Stimulated activated CD8-positive, alpha-beta memory T cell treated with anti-CD3 and anti-CD28 coated beads, Interleukin-7, amount 100 ng/mL, for 4 hours (primary cell): ENCODE measurements at places on chromosomes 11 and 22.

DNA sequence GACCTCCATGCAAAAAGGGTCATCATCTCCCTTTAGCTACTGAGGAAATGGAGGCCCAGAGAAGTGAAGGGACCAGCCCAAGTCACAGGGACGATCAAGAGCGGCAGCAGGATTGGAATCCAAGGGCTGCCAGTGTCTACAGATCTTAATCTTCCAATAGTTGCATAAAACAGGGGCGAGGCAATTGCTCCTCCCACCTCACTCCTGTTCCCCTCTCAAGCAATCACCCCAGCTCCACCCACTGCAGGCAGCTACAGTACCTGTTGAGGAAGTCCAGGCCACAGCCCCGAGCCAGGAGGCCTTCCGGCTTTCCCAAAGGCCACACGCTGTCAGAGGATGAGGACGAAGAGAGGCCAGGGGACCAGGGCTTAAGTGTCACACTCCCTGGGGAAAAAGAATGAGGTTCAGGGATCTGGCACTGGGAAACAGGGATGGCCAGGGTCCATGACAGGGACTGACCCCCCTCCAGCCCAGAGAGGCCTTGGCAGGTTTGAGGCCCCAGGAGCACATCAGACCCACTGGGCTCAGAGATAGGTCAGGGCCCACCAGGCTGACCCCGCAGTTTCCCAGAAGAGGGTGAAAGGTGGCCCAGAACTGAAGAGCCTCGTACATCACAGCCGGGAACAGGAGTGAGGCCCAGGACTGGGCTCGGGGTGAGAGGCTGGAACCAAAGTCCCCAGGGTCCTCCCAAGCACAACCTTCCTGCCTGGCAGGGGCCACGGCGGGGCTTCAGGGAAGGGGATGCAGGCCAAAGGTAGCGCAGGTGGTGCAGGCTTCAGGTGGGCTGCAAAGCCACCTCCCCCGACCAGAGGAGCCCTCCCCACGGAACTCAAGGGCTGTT, 16.4 kb upstream of the MFNG start:
- DNase-seq: no peak

- DNase-seq: no peak
Observed at GRCh38 chr11:115497303-115497702, 6.9 kb downstream of the CADM1 start.

GRCh38 chr11:12778240-12778905, 104.2 kb downstream of the TEAD1 start:
- no peak for DNase-seq

DNA sequence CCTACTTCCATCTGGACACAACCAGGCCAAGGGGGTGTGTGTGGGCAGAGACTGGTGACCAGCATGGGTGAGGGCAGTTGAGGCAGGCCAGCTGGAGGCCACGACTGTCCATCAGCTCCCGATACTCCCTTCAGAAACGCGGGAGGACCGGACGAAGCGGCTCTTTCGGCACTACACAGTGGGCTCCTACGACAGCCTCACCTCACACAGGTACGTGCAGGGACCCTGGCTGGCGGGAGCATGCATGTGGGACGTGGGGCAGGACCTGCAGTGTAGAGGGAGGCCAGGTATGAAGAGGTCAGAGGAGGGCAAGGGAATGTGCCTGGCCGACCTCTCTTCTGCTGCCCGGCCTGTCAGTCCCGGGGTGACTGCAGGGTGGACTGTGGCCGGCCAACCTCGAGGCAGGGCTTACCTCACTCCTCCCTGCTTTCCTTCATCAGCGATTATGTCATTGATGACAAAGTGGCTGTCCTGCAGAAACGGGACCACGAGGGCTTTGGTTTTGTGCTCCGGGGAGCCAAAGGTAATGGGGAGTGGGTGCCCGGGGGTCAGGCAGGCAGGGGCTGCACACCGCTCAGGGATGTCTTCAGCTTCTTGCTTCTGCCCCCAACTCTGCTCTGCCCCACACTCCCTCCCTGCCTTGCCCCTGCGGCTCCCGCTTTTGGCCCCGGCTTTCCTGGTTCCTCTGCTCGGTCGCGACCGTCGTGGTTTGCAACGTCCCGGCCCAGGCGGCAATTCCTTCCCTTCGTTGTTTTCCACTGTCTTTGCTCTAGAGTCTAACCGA, 31.3 kb downstream of the SHANK3 start:
- DNase-seq: no peak

DNA sequence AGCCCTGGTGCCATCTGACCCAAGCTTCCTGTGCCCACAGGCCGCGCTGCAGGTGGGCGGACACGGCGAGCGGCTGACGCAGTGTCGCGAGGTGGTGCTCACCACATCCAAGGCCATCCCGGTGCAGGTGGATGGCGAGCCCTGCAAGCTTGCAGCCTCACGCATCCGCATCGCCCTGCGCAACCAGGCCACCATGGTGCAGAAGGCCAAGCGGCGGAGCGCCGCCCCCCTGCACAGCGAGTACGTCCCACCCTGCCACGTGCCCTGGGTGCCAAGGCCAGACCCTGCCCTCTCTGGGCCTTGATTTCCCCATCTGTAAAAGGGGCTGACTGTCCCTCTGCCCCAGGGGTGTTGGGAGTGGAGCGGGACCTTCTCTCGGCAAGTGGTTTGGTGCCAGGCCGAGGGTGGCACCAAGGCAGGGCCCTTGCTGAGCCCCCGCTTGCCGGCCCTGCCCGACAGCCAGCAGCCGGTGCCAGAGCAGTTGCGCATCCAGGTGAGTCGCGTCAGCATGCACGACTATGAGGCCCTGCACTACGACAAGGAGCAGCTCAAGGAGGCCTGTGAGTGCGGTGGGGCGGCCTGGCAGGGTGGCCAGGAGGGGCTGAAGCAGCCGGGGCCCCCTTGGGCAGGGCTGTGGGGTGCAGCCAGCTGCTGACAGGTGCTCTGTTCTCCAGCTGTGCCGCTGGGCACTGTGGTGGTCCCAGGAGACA, 5.9 kb upstream of the MDK start:
- no peak for DNase-seq

DNA sequence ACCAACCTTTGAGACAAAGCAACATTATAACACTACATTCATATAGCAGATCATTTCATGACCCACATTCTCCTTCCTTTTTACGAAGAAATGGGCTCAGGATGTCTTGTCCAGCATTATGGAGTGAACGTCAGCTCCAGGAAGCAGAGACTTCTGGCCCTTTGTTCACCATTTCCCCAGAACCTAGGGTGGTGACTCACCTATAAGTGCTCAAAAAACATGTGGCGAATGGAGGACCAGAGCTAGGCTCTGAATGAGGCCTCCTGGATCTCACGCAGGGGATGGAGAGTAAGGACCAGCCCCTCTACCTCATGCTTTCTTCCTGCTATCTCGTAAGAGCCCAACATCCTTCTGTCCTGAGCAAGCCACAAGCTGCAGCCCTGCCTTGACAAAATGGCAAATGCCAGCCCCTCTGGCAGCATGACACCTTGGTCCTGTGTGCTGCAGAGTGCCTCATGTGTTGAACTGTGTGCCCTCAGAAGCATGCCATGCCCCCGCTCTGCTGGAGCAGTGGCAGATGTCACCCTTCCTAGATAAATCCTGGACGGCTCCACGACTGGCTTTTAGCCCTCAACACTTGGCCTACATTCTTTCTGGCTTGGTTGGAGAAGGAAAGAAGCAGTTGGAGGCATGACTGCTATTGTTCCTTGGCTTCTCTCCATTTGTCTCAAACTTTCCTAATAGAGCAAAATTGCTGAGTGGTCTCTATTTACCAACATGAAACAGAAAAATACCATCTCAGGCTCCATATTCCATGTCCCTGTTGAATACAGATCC, 6.5 kb upstream of the ST3GAL4 start:
- no peak for DNase-seq

DNA sequence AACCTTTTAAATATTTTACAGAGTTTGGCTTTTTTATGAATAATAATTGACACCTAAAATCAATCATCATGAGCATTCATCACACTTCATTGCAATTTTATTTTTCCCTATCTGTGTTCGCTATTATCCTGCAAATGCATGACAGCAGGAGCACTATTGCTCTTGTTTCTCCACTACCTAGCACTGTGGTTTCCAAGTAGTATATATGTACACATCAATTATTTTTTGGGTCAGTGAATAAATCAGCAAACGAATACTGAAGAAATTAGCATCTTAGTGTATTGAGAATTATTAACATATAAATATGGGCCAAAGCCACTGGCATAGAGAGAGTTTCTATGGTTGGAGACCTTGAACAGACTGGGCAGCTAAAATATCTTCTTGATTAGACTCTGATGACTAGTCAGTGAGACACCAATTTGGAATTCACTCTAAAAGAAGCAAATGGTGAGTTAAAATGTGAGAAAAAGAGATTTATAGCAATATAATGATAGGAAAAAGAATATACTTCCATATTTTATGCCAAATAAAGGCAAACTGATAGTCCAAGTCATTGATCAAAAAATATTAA, 731.1 kb upstream of the LUZP2 start:
- DNase-seq: no peak

DNA sequence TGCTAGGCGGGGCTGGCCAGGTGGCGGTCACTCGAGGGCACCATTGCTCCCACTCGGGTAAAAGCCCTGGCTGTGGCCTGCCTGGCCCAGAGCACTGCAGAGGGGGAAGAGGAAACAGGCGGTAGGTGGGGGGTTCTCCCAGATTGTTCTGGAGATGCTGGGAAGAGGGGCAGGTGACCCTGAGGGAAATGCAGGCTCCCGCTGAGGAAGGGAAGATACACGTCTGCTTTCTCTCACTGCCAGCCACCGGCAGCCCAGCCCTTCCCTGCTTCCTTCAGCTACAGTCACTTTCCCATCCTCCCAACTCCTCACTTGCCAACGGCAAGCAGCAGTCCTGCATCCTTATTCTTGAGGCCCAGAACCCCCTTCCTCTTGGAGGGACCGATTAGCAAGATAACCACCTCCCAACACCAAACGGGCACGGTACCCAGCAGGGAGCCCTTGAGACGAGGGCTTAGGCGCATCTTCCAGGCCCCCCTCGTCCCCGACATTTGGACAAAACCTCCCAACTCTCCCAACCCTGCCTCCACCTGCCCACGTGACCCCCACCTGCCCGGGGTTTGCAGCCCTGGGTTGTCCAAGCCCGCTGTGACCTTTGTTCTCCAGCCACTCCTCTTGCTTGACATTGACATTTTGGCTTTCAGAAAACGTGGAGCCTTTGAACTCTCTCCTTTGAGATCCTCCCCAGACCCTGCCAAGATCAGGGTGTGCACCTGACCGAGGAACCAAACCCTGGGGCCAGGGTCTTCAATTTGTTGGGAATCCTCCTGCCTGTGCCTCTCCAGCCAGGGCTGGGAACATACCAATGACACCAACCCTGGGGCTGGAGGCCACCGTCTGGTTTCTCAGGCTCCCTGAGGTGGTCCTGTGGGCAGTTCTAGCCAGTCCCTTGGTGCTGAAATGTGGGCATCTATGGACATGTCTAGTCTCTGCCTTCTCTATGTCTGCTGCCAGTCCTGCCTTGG, 48.8 kb upstream of the TTLL12 start:
- no peak for DNase-seq

DNA sequence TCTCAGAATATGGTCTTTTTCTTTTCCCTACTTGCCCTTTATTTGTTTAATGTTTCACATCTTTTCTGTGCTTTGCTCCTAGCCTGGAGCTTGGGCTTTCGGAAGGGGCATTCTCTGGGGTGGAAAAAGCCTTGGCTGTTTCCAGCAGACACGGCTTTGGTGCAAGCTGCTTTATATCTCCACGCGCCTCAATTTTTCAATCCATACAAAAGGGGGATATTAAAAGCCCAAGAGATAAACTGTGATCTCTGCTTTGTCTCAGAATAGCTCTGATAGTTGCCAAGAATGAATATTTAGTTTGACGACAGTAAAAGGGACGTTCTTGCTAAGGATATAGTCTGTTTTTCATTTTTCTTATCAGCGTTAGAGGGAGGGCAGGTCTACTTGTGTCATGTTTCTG, 194.0 kb upstream of the KIRREL3 start:
- no peak for DNase-seq

- no peak for DNase-seq
Observed at GRCh38 chr11:87425943-87426342, 388.2 kb downstream of the TMEM135 start.

DNA sequence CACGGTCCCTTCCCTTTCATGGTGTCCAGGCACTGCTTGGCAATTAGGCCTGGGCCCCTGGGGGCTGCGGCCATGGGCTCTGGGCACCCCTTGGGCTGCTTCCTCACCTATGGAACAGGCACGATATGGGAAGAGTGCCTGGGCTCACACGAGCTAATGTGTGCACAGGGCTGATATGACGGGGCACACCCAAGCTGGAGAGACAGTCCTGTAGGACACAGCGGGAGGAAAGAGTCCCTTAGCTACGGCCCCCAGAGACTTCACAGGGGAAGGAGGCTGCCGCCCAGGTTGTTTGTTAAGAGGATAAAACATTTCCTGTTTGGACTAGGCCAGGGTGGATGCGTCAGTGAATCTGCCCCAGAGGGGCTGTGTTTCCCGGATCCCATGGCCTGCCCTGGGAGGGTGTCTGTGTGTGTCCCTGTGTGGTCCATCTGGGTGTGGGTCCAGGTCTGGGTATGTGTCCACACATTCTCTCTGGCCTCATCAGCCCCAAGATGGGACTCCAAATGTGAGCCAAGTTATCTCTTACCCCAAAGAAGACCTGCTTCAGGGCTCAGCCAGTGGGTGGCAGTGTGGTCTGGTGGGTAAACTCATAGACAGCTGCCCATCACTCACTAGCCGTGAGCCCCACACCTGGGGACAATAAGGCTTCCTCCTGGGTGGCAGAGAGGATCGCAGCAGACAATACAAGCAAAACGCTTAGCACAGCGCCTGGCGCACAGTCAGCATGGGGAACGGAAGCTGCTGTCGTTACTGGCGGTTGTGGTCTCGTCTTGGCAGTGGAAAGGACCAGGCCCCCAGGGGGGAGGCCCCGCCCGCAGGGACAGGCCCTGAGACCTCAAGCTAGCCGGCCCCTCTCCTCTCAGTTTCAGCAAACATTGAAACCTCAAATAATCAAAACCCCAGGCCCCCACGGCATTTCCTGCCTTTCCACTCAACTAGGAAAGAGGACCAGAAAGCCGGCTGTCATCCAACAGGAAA, 3.2 kb upstream of the EMID1 start:
- peak; percentile 37 for DNase-seq

DNA sequence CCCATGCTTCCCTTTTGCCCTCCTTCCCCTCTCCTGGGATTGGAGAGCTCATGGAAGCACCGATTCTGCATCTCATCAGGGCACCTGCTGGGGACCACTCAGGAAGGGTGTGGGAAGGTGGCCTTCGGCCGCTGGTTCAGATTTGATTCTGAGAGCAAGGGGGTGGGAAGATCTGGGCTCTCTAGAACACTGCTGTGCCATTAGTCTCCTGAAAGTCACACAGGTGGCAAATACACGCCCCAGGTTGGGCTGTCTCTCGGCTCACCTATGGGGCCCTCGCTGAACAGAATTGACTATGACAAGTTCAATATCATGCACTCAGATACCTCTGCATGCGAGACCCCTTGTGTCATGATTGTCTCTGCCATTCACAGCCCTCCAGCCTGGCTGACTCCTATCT, 12.8 kb upstream of the APOBEC3A start:
- no peak for DNase-seq
